ENCODE measurements at places on chromosomes 3 and 15. TPM values are rescaled to one million over a fixed set of nuclear protein-coding genes. Genes with fewer than 3 reads are reported as not detected.

DNA sequence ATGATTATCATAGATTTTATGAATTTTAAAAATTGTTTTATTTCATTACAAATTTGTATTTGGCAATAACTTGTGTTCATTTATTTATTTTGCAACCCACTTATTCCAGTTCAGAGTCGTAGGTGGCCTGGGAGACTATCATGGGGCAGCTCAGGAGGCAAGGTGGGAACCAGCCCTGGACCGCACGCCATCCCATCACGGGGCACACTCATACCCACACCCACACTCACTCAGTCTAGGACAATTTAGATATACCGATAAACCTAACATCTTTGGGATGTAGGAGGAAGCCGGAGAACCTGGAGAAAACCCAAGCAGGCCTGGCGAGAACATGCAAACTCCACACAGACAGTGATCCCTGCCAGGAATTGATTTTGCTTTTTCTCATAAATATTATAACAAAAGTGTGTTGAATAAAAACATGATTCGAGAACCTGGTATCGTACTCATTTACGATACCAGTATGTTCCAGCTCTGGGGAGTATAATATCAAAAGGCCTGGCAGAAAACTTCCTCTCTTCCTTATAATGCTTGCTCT is 205.3 kb downstream of the NFKBIZ start:
- H3K27me3 ChIP-seq, result no peaks in the 10 kb centered on the region
- H3K27ac ChIP-seq, result no peak overlapping the region
- no peaks in the 10 kb centered on the region for H3K4me1 ChIP-seq
- no peak overlapping the region for H3K4me3 ChIP-seq
- no peak for DNase-seq

DNA sequence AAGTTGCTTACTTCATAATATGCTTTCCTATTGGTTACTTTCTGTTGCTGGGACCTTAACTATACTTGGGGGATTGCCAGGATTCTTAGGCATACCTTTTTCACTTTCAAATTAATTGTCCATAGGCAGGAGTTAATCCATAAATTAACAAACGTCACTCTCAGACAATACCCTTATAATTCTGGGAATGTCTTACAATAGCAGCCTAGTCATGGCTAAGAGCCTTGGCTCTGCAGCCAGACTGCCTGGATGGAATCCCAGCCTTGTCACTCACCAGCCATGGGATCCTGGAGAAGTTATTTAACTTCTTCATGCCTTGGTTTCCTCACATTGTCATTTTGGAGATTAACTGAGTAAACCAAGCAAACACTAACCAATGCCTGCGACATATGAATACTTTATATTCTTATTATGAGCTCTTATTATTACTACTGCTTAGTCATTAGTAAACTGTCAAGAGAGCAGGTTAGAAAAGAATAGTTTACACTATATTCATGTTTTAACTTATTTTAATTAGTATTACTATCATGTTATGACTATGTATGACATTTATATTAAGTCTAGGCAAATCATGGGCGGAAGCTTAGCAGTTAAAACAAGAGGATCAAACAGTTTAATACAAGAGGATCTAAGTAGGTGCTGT is 29.0 kb downstream of the GYG1 start:
- DNase-seq, result no peak
- no peak overlapping the region for H3K27ac ChIP-seq
- no peaks in the 10 kb centered on the region for H3K4me1 ChIP-seq
- no peak overlapping the region for H3K4me3 ChIP-seq
- no peaks in the 10 kb centered on the region for H3K27me3 ChIP-seq
- peaks cover 38% of the 10 kb centered on the region for H3K36me3 ChIP-seq

The CMTM8 gene
- total RNA-seq, result 25.6 TPM

DNA sequence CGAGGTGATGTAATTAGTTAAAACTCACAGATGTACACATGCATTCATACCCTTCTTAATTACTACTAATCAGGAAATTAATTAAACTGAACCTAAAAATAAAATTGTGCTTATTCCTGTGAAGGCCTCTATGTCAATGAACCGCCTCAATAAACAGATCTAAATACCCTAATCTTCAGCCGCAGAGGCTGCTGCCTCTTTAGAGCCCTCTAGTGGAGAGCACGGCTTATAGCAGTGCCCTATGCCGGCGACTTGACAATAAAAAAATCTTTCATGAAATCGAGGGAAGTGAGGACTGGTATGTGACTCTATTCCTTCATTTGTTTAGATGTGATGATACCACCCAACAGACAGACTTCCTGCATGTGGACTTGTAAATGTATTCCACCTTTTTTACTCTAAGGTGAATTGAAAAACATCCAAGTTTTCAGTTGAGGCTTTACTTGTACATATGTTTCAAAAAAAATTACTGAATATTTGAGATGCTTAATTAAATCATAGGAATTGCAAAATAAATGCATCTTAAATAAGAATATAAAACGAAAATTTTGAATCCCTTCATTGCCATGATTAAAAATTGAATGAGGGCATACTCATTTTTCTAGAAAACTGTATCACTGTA is 8.3 kb upstream of the EPHA3 start:
- no peaks in the 10 kb centered on the region for H3K4me1 ChIP-seq
- H3K27ac ChIP-seq, result no peak overlapping the region
- H3K36me3 ChIP-seq, result no peaks in the 10 kb centered on the region
- H3K4me3 ChIP-seq, result no peak overlapping the region

DNA sequence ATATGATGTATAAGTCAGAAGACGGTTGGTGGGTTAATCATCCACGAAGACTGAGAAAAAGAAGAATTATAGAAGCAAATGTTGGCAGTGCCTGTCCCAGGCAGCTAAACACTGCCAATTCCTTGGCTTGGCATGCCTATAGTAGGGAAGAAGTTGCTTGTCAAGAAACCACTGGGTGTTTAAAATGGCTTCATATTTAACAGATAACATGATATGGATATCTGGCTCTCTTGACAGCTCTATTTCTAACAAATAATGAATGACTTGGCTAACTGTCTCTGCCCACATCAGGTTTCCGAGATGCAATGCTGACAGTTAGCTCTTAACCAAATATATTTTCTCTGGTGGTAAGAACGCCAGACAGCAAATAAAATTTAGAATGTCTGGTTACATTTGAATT is 341.7 kb upstream of the KCNMB2 start:
- no peak for DNase-seq
- no peaks in the 10 kb centered on the region for H3K36me3 ChIP-seq
- H3K4me3 ChIP-seq, result no peak overlapping the region
- H3K27me3 ChIP-seq, result no peaks in the 10 kb centered on the region
- no peaks in the 10 kb centered on the region for H3K4me1 ChIP-seq
